ENCODE measurements at places on chromosomes 7 and 10.

DNA sequence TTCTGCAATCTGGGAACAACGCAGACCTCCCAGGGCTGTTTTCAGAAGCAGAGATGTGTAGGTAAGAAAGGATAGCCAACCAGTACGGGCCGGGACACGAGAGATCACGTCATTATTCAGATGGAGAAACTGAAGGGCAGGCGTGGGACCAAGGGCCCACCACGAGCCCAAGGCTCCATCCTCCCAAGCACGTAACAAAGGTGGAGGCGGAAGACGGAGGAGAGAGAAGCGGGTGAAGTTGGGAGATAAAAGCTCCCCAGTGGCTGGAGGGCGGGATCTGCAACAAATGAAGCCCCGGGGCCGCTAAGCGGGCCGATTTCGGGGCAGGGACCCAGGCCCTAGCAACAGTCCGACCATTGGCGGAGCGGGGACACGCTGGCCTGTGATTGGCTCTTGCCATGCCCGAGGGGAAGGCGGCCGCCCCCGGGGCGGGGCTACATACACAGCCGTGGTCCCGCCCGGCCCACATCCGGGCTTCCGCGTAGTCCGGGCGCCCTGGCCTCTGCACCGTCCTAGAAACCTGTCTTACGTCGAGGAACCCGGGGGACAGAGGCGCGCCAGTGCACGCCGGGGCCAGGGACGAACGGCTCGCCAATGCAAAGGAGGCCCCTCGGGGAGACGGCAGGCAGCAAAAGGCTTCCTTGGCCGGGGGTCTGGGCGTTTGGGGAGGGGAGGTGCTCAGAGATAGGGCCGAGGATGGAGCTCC, 15.5 kb downstream of the HSPB1 start:
- peaks cover 10% of the 10 kb centered on the region for H3K36me3 ChIP-seq
- H3K4me3 ChIP-seq = peak overlapping the region; percentile 84
- DNase-seq = peak; percentile 97
- peaks cover 26% of the 10 kb centered on the region for H3K4me1 ChIP-seq
- H3K27me3 ChIP-seq = no peaks in the 10 kb centered on the region

DNA sequence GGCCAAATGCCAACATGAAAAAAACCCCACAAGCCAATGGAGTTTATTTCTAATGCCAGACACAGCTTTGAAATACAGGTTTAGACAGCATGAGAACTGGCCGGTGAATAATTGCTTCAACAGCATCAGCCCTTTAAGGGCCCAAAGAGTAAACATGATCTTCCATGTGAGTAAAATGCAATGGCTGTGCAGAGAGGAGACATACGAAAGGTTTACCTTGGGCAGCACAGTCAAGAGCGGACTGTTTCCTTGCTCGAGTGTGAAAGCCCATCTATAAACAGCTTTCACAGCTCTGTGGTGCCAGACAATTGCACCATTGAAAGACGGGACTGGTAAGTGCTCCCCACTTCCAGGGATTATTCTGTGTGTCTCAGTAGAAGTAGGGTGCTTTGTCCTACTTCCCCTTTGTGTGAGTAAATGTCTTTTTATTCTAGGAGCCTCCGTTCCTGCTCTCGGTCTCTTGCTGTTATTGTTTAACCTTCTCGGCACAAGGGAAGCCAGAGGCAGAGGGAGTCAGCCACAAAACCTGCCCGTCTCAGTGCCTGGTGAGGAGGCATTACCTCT, 77.8 kb upstream of the KAT6B start:
- no peak overlapping the region for H3K4me3 ChIP-seq
- DNase-seq = no peak
- peaks cover 11% of the 10 kb centered on the region for H3K4me1 ChIP-seq
- H3K27me3 ChIP-seq = no peaks in the 10 kb centered on the region

DNA sequence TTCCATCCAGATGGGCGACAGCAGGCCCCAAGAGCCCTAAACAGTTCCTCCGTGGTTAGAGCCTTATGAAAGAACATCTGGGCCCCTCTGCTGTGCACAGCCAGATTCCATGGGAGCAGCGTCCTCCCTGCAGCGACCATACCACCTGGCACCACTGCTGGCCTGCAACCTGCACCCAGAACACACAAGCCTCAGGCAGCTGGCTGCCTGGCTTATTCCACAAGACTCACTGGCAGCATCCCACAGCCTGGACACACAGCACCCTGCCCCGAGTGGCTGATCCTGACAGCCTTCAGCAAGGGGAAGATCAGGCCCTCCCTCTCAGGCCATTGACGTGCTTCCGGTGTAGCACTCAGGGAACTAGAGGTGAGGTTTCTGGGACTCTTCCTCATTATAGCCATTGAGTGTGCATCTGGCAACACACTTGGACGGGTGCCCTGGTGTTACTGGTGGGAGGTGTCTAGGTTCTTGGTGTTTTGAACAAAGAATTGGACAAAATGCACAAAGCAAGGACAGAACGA, 33.7 kb upstream of the ERCC6 start:
- H3K27me3 ChIP-seq = peaks cover 27% of the 10 kb centered on the region
- no peak overlapping the region for H3K4me3 ChIP-seq
- H3K36me3 ChIP-seq = no peaks in the 10 kb centered on the region
- H3K27ac ChIP-seq = no peak overlapping the region

DNA sequence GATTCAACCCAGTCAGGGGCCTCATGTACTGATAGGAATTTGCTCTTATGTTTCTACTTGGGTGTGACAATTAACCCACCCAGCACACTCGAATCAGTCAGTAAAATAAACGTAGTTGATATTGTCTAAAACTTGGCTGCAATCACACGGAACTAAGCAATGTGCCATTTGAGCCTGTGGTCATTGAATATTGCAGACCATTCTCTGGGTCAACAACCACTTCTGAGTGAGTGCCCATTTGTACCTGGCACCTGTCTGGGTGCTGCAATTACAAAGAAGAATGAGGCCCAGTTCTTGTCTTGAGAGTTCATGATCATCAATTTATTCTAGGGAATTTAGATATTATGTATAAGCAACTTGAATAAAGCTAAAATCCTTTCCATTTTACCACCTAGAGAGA, 29.8 kb downstream of the NPY start:
- no peak overlapping the region for H3K27ac ChIP-seq
- H3K4me3 ChIP-seq = no peak overlapping the region
- DNase-seq = no peak

DNA sequence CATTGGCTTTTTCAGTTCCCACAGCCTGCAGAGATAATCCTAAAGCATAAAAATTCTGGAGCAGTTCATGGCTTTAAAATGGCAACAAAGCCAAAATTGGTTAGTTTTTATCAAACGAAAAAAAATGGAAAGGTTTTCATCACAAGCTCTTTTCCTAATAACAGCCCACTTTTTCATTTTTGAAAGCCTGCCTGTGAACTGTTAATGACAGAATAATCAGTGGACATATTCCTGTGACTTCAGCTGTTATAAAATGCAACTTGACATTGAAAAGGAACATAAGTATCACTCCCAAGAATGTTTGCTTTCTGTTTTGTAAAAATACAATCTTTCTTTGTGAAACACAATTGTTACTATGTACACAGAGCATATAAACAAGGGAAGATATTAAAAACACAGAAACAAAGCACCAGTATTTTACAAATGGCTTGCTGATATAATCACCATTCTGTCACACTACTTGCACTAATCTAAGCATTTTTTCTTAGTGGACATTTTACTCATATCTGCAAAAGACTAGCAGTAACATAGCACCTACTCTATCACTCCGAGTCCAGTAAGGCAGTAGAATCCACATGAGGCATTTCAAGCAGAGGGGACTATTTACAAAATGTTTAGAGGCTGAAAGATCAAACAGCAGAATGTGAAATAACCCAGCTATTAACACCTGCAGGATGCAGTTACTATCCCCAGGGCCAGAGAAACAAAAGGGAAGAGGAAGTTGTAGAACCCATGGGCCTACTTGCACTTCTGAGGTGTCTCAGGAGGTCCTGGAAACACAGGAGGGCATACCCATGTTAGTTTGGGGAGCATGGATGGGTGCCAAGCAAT, 26.4 kb downstream of the MACC1 start:
- H3K27me3 ChIP-seq = no peaks in the 10 kb centered on the region
- no peak for DNase-seq
- H3K4me1 ChIP-seq = no peaks in the 10 kb centered on the region
- H3K4me3 ChIP-seq = no peak overlapping the region
- no peaks in the 10 kb centered on the region for H3K36me3 ChIP-seq
- no peak overlapping the region for H3K27ac ChIP-seq

DNA sequence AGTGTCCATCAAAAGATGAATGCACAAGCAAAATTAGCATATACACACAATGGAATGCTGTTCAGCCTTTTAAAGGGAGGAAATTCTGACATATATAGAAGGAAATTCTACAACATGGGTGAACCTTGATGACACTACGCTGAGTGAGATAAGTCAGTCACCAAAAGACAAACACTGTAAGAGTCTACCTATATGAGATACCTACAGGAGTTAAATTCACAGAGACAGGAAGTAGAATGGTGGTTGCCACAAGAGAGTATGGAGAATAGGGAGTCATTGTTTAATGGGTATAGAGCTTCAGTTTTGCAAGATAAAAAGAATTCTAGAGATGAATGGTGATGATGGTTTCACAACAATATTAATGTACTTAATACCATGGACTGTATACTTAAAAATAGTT, 51.8 kb downstream of the HERC4 start:
- peak overlapping the region; percentile 5 for H3K27ac ChIP-seq
- H3K4me1 ChIP-seq = peaks cover 4% of the 10 kb centered on the region
- H3K4me3 ChIP-seq = no peak overlapping the region
- no peak for DNase-seq
- no peaks in the 10 kb centered on the region for H3K27me3 ChIP-seq

GRCh38 chr7:96100737-96101136, 221.2 kb downstream of the SLC25A13 start:
- H3K36me3 ChIP-seq = no peaks in the 10 kb centered on the region
- no peaks in the 10 kb centered on the region for H3K4me1 ChIP-seq
- no peak overlapping the region for H3K4me3 ChIP-seq
- H3K27me3 ChIP-seq = peaks cover 10% of the 10 kb centered on the region

GRCh38 chr7:124813994-124814798, 48.6 kb upstream of the GPR37 start:
- H3K27ac ChIP-seq = no peak overlapping the region
- no peaks in the 10 kb centered on the region for H3K4me1 ChIP-seq
- H3K27me3 ChIP-seq = peaks cover 20% of the 10 kb centered on the region
- H3K4me3 ChIP-seq = no peak overlapping the region
- no peak for DNase-seq

- no peak overlapping the region for H3K4me3 ChIP-seq
- H3K4me1 ChIP-seq = no peaks in the 10 kb centered on the region
- peaks cover 4% of the 10 kb centered on the region for H3K27me3 ChIP-seq
- DNase-seq = no peak
- H3K27ac ChIP-seq = no peak overlapping the region
- no peaks in the 10 kb centered on the region for H3K36me3 ChIP-seq
Measured at GRCh38 chr10:18351421-18351820, 211.2 kb downstream of the CACNB2 start.

GRCh38 chr10:132420981-132421846, 24.2 kb downstream of the PWWP2B start:
- no peak overlapping the region for H3K4me3 ChIP-seq
- H3K4me1 ChIP-seq = peaks cover 16% of the 10 kb centered on the region
- H3K36me3 ChIP-seq = no peaks in the 10 kb centered on the region
- H3K27me3 ChIP-seq = no peaks in the 10 kb centered on the region
- peak overlapping the region; percentile 34 for H3K27ac ChIP-seq
- no peak for DNase-seq

- DNase-seq = no peak
- no peak overlapping the region for H3K4me3 ChIP-seq
- H3K27ac ChIP-seq = no peak overlapping the region
- no peaks in the 10 kb centered on the region for H3K36me3 ChIP-seq
- H3K4me1 ChIP-seq = no peaks in the 10 kb centered on the region
Measured at GRCh38 chr7:90229682-90230081, 15.3 kb upstream of the CFAP69 start.

GRCh38 chr10:109958059-109958458, 34.7 kb upstream of the XPNPEP1 start:
- no peaks in the 10 kb centered on the region for H3K27me3 ChIP-seq
- no peaks in the 10 kb centered on the region for H3K36me3 ChIP-seq
- no peak for DNase-seq
- no peak overlapping the region for H3K27ac ChIP-seq
- H3K4me1 ChIP-seq = peaks cover 8% of the 10 kb centered on the region

GRCh38 chr7:42198974-42199668, 37.9 kb downstream of the GLI3 start:
- no peak for DNase-seq
- H3K27me3 ChIP-seq = peaks cover 3% of the 10 kb centered on the region

GRCh38 chr10:92149261-92149660, 141.6 kb downstream of the CPEB3 start:
- no peaks in the 10 kb centered on the region for H3K36me3 ChIP-seq
- no peaks in the 10 kb centered on the region for H3K27me3 ChIP-seq
- no peak for DNase-seq
- H3K4me3 ChIP-seq = no peak overlapping the region

- H3K36me3 ChIP-seq = no peaks in the 10 kb centered on the region
- no peak overlapping the region for H3K27ac ChIP-seq
- DNase-seq = no peak
- no peak overlapping the region for H3K4me3 ChIP-seq
- no peaks in the 10 kb centered on the region for H3K27me3 ChIP-seq
Measured at GRCh38 chr10:119368991-119369869, 161.9 kb downstream of the GRK5 start.

DNA sequence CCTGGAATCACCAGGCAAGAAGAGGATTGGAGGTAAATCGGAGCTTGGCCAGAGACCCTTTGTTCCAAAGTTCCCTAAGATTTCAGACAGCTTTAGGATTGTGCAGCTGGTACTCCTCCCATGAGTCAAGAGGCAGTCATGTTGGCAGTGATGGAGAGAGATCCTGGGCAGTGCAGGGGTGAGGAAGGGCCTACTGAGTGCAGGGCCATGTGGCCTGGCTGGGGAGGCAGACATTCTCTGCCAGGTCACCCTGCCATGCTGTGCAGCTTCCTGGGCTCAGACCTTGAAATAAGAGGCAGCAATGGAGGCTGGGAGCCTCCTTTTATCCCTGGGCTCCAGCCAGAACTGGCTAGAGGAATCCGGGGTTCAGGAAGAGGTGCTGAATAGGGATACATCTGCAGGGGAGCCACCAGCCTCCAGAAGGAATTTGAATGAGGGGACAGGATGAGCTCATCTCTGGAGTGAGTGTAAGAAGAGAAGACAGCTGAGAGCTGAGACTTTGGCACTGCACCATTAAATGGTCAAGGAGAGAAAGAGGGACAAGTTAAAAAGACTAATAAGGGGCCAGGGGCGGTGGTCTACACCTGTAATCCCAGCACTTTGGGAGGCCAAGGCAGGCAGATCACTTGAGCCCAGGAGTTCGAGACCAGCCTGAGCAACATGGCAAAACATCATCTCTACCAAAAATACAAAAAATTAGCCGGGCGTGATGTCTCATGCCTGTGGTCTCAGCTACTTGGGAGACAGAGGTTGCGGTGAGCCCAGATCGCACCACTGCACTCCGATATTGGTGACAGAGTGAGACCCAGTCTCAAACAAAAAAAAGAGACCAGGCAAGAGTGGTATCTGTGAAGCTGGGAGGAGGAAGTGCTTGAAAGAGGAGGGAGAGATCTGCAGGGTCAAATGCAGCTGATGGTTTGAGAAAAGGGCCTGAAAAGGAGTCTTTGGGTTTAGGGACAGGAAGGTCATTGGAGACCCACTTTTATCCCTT, 12.0 kb downstream of the SFTPD start:
- H3K4me3 ChIP-seq = no peak overlapping the region
- no peaks in the 10 kb centered on the region for H3K36me3 ChIP-seq
- no peak overlapping the region for H3K27ac ChIP-seq
- no peak for DNase-seq
- H3K27me3 ChIP-seq = peaks cover 13% of the 10 kb centered on the region

GRCh38 chr10:104330168-104331110, 7.8 kb downstream of the ITPRIP start:
- peak overlapping the region; percentile 93 for H3K27ac ChIP-seq
- peaks cover 96% of the 10 kb centered on the region for H3K4me1 ChIP-seq
- H3K36me3 ChIP-seq = peaks cover 16% of the 10 kb centered on the region

GRCh38 chr10:117166418-117167345, 28.6 kb upstream of the VAX1 start:
- peaks cover 92% of the 10 kb centered on the region for H3K27me3 ChIP-seq
- H3K27ac ChIP-seq = no peak overlapping the region
- H3K36me3 ChIP-seq = no peaks in the 10 kb centered on the region
- no peak overlapping the region for H3K4me3 ChIP-seq
- DNase-seq = no peak
